ENCODE measurements at places on chromosomes 4 and X. TPM values are rescaled to one million over a fixed set of nuclear protein-coding genes. Genes with fewer than 3 reads are reported as not detected.

GRCh38 chrX:136643243-136643642 is 4.7 kb upstream of the CD40LG start:
- no peak for DNase-seq

Gene MAGEA11
- total RNA-seq, result not detected

GRCh38 chrX:1529328-1529727 is 7.7 kb downstream of the P2RY8 start:
- peak; percentile 15 for DNase-seq

GRCh38 chrX:135330706-135331105 is 21.4 kb downstream of the ETDC start:
- DNase-seq, result no peak

DNA sequence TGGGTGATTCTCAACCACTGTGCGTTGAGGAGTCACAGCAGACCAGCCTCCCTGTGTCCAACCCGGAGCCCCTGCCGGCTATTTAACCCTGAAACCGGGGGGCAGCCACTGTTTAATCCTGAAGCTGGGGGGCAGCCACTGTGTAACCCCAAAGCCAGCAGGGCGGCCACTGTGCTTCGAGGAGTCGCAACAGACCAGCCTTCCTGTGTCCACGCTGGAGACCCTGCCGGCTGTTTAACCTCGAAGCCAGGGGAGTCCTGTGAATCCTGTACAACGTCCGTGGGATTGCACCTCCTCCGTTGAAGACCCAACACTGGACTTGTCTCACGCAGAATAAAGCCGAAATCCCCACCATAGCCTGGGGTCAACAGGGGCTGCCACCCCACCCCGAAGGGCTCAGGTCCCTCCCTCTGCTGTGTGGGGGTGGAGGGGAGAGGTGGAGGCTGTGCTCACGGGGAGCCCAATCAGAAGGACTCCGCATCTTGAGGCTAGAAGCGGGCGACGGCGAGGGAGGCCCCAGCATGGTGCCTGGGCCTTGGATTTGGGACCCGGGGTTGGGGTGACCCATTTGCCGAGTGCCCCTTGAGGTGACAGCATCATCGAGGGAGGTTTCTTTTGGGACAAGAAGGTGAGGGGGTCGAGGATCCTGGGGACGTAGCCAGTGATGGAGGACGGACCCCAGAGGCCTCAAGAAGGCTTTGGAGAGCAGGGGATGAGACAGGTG is 94.9 kb downstream of the ADRA2C start:
- DNase-seq, result no peak
